Motor neuron (in vitro differentiated cells): ENCODE measurements at places on chromosomes 1 and 21. TPM values are rescaled to one million over a fixed set of nuclear protein-coding genes. Genes with fewer than 3 reads are reported as not detected.

Gene RYR2
- 0.32 and 0.47 TPM in 2 replicates for total RNA-seq

Gene MRPS6
- 36.8 and 43.1 TPM in 2 replicates for total RNA-seq

Gene AADACL4
- total RNA-seq = 0.09 and 0.21 TPM in 2 replicates

Gene ALG14
- total RNA-seq = 3.8 and 5.1 TPM in 2 replicates

Gene HSD17B7
- 21.9 and 27.0 TPM in 2 replicates for total RNA-seq

Gene FNDC5
- total RNA-seq = 1.2 and 3.4 TPM in 2 replicates

Gene ST3GAL3
- 30.3 and 30.7 TPM in 2 replicates for total RNA-seq

Gene ZNF687
- 8.5 and 8.9 TPM in 2 replicates for total RNA-seq

Gene WNT2B
- 3.0 and 6.9 TPM in 2 replicates for total RNA-seq

Gene EVI5
- total RNA-seq = 36.0 and 36.8 TPM in 2 replicates

Gene RIPPLY3
- 0.16 TPM in 1 of 2 replicates, not detected in the other for total RNA-seq

Gene CCDC190
- 0.50 TPM in 1 of 2 replicates, not detected in the other for total RNA-seq

Gene ABCG1
- total RNA-seq = 5.3 and 5.9 TPM in 2 replicates

Gene SMIM1
- total RNA-seq = 2.0 and 3.8 TPM in 2 replicates

Gene CD84
- 0.27 and 0.31 TPM in 2 replicates for total RNA-seq

Gene CFH
- 54.9 and 85.2 TPM in 2 replicates for total RNA-seq

Gene BLACAT1
- not detected in 2 replicates for total RNA-seq

Gene OR2AK2
- 1.5 and 2.1 TPM in 2 replicates for total RNA-seq

Gene HSPB7
- total RNA-seq = 0.11 and 0.31 TPM in 2 replicates

Gene S100A11
- total RNA-seq = 45.0 and 45.8 TPM in 2 replicates

Gene FOXO6
- total RNA-seq = 0.36 and 0.89 TPM in 2 replicates

Gene ANKRD35
- 0.14 and 0.21 TPM in 2 replicates for total RNA-seq

Gene S100A16
- total RNA-seq = 6.4 and 6.5 TPM in 2 replicates

Gene GBP4
- 1.9 and 2.1 TPM in 2 replicates for total RNA-seq

Gene BCL2L15
- total RNA-seq = 0.57 and 0.78 TPM in 2 replicates

Gene PDXK
- total RNA-seq = 44.0 and 46.4 TPM in 2 replicates

Gene PSRC1
- 12.9 and 18.1 TPM in 2 replicates for total RNA-seq

Gene CD101
- 0.27 and 1.3 TPM in 2 replicates for total RNA-seq

Gene IL12RB2
- total RNA-seq = 0.36 and 0.59 TPM in 2 replicates

Gene GBP6
- total RNA-seq = not detected in 2 replicates

Gene AMY1C
- total RNA-seq = not detected in 2 replicates

Gene GSTM1
- total RNA-seq = not detected in 2 replicates

Gene LMNA
- 342 and 370 TPM in 2 replicates for total RNA-seq

Gene NCAM2
- total RNA-seq = 0.27 TPM in 1 of 2 replicates, not detected in the other

Gene C1orf87
- 0.29 and 0.90 TPM in 2 replicates for total RNA-seq

Gene ARMH1
- total RNA-seq = 19.1 and 20.8 TPM in 2 replicates

Gene CRYBG2
- total RNA-seq = 0.22 and 0.25 TPM in 2 replicates

Gene AK5
- 5.5 and 5.8 TPM in 2 replicates for total RNA-seq

Gene KCNK1
- 0.37 and 0.41 TPM in 2 replicates for total RNA-seq

Gene KTI12
- total RNA-seq = 15.0 and 15.1 TPM in 2 replicates

Gene RABGAP1L
- total RNA-seq = 44.9 and 45.8 TPM in 2 replicates

Gene EVA1C
- 0.92 and 0.95 TPM in 2 replicates for total RNA-seq

Gene ATG4C
- 11.5 and 12.9 TPM in 2 replicates for total RNA-seq

Gene BEST4
- total RNA-seq = 0.16 TPM in 1 of 2 replicates, not detected in the other

Gene IL10
- 1.3 TPM in 1 of 2 replicates, not detected in the other for total RNA-seq

Gene KIF21B
- 80.9 and 82.2 TPM in 2 replicates for total RNA-seq

Gene TTC22
- 0.27 and 0.42 TPM in 2 replicates for total RNA-seq

Gene SELE
- total RNA-seq = not detected in 2 replicates

Gene CA6
- total RNA-seq = 0.39 TPM in 1 of 2 replicates, not detected in the other

Gene PRAMEF11
- total RNA-seq = 0.14 TPM in 1 of 2 replicates, not detected in the other
